ENCODE measurements at places on chromosomes 7 and 10.

DNA sequence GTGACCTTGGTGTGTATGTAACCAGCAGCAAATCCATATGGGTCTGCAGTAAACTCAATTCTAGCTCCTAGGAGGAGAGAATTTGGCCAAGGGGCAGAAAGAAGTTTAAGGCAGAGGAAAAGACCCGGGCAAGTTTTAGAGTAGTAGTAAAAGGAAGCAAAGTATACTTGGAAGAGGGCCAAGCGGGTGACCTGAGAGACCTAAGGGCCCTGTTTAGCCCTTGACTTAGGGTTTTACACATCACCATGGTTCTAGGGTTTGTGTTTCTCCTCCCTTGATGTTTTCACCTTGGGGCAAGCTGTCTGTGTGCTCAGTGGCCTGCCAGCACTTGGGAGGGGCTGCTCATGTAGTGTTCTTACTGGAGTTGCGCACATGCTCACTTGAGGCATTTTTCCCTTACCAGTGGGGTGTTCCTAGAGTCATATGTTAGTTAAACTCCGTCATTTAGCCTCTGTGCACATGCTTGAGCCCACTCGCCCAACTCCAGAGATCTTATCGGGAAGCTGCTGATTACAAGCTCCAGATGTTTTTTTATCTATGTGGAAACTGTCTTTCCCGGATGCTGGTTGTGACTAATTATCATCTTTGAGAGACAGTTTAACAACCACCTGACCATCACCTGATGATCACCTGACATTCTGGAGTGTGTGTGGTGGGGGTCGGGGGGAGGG lies 137.6 kb upstream of the PRSS1 start:
- no peak for DNase-seq

GRCh38 chr10:16894821-16895220 lies 77.6 kb upstream of the RSU1 start:
- no peak for DNase-seq

DNA sequence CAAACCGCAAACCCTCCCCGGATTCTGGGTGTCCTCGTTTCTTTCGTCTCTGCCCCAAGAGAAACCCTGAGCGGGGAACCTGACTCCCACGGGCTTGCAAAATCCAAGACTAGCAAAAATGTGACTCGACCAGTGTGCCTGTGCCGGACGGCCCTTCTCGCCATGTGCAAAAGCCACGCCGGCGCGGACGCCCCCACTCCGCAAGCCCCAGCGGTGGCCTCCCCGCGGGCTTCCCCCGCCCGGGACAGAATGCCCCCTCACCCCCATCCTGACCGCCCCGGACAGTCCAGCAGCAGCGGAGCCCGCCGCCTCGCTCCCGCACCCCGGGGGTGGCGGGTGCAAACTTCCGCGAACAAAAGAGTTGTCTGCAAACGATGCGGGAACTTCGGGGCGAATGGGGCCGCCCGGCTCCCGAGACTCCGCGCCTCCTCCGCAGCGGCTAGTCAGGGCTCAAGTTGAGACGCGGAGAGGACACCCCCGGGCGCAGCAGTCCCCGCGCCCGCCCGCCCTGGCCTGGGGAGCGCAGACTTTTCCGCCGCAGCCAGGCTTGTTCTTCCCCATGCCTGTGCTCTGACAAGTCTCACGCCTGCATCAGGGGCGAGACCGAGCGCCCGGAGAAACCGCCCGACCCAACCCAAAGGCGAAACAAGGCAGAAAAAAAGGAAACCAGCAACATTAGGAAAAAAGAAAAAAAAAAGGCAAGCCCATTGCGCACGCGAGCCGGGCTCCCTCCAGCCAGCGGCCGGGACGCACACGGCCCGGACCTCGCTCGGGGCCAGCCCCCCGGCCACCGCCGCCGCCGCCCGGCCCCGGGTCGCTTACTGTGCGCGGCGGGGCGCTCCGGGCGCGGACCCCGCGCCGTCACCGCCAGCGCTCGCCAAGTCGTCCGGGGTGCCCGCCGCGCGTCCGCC lies 732 bp downstream of the FAM53B start:
- no peak for DNase-seq

DNA sequence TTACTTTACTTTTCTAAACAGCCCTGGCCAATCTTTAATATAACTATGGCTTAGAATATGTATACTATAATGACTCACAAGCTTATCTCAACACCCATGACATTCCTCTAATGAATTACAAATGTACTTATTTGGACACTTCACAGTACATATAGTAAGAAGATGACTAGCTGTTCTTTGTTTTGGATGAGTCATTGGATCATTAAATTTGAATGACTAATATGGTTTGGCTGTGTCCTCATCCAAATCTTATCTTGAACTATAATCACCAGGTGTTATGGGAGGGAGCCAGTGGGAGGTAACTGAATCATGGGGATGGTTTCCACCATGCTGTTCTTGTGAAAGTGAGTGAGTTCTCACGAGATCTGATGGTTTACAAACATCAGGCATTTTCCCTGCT lies 807.5 kb upstream of the SORCS1 start:
- no peak for DNase-seq

- DNase-seq = no peak
These were observed 94.2 kb downstream of the INSYN2A start for GRCh38 chr10:127102176-127102575.

- no peak for DNase-seq
These were observed 121.6 kb upstream of the UNC5B start for GRCh38 chr10:71090801-71091200.

- DNase-seq = no peak
These were observed 175.8 kb downstream of the TRIL start for GRCh38 chr7:28782362-28782761.

- no peak for DNase-seq
These were observed 2.2 kb upstream of the HSPB1 start for GRCh38 chr7:76300166-76300731.

GRCh38 chr10:29751684-29752083 lies 116.9 kb upstream of the SVIL start:
- DNase-seq = no peak

DNA sequence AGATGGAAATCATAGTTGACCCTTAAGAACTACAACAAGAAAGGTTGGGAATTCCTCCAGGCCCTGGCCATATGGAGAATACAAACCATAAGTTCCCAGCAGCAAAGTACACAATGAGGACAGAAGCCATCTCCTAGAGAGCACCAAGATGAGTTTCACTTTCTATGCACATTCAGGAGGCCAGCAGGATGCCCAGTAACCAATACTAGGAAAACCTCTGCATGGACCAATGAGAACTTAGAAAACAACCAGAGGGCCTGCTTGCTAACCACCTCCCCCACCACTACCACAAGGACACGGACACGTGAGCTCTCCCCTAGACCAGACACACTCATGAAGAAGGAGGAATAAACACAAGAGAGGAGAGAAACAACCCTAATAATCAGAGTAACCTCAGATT lies 56.3 kb downstream of the IFIT5 start:
- no peak for DNase-seq

DNA sequence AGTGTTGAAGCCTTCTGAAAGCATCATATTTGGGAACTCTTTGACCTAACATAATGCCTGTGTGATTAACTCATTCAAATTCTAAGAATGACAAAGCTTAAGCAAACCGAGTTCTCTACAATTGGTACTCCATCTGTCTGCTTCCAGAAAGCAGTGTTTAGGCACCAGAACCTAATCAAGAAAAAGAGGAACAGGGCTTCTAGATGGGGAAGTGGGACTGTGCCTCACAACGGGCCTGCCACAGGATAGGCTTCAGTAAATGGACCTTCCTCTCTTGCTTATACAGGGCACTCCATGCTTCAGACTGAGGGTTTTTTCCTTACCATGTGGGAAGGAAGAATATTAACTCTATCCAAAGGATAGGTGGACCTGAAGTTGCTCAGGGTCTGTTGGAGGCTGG lies 808.1 kb downstream of the XPNPEP1 start:
- no peak for DNase-seq

DNA sequence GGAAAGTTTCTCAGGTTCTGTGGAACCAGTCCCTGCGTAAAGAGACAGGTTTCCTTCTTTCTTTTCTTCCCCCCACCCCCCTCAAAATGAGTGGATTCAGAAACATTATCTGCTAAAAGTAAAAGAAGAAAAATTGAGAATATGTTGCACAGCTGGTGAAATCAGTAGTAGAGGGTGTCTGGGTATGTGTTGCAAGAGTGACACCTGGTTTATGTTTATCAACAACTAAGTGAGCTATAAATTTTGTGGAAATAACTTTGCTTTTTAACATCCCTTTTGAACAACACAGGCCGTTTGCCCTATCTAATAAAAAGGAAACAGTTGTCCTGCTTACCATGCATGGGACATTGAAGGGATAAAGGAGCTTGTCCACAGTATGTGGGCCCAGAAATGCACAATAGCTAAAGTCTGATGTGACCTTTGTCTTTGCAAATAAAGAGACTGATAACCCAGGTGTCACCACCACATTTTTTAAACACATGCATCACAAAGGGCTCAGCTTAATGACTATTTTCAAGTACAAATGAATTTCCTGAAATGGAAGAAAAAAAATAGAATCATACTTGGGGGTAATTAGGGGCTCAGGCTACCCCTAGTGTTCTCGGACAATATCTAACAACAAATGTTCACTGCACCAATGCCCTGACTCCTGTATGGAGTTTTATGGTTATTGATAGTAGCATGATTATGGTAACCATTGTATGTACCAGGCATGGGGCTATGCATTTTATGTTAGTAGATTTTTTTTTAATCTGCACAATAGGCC lies 221.7 kb upstream of the TCF7L2 start:
- DNase-seq = no peak

GRCh38 chr7:42543953-42544352 lies 306.9 kb upstream of the GLI3 start:
- no peak for DNase-seq

DNA sequence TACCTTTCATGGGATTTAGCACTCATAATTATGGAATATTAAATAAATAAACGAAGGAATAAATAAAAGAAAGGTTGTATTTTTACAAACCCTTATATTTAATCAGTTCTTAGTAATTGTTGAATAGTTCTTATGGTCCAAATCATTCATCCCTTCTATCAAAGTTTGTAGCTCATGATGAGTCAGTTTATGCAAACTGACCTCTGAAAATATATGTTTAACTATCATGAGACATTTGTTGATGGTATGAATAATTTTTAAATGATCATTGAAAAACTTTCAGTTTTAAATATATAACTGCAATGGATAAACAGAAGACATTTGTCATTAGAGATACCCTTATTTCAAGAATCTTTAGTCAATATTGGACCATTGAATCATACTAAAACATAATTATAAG lies 411.2 kb upstream of the LRRTM3 start:
- no peak for DNase-seq

DNA sequence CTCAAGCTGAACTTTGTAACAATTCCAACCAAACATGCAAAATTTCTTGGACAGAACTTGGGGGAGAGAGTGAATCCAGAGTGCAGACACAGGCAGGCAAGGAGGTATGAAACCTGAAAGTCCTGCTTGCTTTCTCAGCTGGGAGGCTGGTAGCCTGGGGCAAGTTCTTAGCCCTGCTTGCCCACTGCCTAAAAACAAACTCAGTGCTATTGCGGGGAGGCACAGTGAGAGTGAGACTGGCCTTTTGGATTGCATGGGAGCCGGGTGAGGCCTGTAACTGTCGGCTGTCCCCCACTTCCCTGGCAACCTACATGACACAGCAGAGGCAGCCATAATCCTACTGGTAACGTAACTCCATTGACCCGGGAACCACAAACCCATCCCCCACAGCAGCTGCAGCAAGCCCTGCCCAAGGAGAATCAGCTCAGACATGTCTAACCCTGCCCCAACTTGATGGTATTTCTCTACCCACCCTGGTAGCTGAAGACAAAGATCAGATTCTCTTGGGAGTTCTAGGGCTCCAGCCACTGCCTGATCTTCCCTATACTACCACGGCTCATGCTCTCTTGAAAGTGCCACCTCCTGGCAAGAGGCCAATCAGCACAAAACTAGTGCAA lies 663.6 kb downstream of the GRM8 start:
- no peak for DNase-seq

GRCh38 chr10:71801361-71801760 lies 28.0 kb upstream of the VSIR start:
- DNase-seq = no peak

GRCh38 chr7:5420881-5421713 lies 2.5 kb downstream of the TNRC18 start:
- DNase-seq = no peak

DNA sequence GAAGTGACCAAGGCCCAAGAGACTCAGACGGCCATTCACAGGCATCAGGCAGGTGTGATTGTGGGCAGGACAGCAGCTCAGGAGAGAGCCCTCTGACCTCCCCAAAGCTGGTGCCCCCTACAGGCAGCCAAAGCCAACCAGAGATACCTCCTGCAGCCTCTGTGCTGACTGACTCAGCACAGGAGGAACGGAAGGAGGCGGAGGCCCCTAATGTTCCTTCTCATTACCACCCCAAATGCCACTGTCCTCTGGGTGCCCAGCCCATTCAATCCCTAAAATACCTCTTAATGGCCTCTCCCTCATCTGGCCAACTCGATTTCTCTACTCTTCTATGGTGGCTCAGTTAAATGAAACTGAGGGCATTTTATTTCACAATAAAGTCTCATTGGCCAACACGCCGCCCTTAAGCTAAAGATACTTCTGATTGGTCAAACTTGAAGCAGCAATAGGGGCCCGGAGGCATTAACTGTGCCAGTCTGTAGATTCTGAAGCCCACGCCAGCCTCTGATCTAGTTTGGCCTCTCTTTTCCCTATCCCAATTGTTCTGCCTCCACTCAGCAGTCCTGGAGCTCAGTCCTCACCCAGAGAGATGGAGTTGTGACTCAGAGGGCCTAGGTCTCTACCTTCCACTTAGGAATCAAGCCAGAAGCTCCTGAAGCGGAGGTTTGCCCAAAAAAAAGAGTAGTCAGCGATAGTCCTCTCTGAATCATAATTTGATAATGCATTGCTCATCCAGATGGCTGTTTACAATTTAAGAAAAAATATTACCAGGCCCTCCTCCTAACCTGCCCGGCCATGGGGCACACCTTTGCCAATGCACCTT lies 1.2 kb downstream of the CYREN start:
- no peak for DNase-seq

- DNase-seq = peak; percentile 23
These were observed 1.9 kb downstream of the AUTS2 start for GRCh38 chr7:69599955-69600709.

Data from anterior cingulate cortex (tissue), 58 donors.